ENCODE measurements at places on chromosomes 16 and 17.

DNA sequence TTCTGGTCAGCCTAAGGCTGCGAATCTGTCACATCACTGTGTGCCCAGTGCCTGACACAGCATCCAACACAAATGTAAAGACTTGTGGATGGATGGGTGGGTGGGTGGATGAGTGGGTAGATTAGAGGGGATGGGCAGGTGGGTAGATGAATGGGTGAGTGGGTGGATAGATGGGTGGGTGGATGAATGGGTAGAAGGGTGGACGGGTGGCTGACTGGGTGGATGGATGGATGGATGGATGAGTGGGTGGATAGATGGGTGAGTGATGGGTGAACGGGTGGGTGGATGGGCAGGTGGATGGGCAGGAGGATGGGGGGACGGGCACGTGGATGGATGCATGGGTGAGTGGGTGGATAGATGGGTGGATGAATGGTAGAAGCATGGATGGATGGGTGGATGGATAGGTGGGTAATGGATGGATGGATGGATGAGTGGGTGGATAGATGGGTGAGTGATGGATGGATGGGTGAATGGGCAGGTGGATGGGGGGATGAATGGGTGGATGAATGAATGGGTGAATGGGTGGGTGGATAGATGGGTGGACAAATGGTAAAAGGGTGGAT, 31.1 kb upstream of the ZFPM1 start:
- no peak for DNase-seq

- DNase-seq, result no peak
These were observed 126.3 kb downstream of the ZFHX3 start for GRCh38 chr16:72921620-72922019.

GRCh38 chr17:49996121-49996494, 1.1 kb upstream of the DLX3 start:
- no peak for DNase-seq

DNA sequence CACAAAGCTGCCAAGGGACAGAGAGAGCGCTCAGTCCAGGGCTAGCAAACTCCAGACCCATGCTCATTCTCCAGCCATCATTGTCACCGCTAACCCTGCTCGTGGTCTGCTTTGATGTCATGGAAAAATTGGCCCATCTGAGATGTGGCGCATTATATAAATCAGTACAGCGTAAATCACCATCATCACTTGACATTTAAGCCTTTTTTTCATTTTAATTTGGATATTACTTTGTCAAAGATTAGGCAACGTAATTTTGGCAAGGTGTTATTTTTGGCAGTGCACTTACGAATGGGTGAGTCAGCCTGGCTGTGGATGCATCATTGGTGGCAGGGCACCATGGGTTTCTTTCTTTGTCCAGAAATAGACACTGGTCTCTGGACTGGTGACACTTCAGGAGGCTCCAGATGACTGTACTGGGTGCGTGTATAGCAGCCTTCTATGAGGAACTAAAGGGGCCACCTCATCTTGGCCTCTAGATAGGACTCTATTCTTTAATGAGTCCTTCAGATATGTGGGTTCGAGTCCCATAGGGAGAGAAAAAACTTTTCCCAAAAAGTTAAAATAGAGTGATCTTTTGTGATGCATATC, 166.3 kb downstream of the MSI2 start:
- DNase-seq, result peak; percentile 89

GRCh38 chr17:68205808-68206720, 41.8 kb upstream of the AMZ2 start:
- DNase-seq, result peak; percentile 18

DNA sequence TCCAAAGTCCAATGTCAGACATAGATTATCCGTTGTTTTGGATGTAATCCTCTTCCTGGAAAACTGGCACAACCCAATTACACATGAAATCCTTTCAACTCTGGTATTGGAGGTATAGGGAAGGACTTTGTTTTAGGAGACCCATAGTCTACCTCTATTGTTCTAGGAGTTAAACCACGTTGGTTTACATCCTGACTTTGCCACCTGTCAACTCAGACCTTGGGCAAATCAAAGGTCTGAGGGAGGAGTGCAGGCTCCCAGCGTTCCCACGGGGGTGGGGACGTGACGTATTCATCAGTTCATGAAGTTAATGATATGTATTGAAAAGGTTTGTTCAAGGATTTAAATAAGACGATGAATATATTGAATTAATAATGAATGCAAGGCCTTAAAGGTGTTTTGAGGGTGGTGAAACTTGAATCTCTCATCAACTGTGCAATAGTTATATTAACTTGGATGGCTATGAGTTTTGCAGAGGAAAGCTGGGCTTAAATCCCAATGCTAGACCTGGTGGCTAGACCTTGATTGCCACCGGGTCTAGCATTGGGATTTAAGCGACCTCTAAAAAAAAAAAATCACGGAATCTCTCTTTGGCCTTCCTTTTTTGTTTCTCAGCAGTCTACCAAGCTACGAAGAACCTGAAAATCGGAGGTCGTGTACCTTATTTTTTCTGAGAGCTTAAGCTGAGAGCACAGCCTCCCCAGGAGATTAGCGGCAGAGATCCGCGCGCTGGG, 744 bp upstream of the NF1 start:
- no peak for DNase-seq

DNA sequence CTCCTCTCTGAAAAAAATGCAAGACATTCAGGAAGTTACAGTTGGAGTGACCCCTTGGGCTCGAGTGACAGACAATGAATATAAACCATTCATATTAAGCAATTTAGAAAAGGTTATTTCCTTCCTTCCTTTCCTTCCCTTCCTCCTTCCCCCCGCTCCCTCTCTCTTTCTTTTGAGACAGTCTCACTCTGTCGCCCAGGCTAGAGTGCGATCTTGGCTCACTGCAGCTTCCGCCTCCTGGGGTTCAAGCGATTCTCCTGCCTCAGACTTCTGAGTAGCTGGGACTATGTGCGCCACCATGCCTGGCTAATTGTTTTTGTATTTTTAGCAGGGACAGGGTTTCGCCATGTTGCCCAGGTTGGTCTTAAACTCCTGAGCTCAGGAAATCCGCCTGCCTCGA, 13.2 kb downstream of the PSMD12 start:
- no peak for DNase-seq

DNA sequence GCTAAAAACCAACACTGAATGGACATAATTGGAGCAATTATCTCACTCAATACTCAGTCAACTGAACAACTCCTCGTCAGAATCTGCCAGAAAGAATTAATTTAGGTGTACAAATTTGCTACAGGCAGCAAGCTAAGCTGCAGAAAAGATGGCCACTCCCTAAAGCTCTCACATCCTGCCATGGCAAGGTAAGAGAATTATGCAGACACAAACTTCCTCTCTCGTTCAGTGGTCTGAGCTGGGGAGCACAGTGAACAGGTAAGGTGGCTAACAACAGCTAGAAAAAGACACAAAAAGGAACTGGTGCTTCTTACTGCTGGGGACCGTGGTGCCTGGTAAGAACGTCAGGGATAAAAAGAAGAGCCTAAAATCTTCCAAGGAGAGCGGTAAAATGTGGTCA, 74.9 kb upstream of the BCAR1 start:
- DNase-seq, result no peak

DNA sequence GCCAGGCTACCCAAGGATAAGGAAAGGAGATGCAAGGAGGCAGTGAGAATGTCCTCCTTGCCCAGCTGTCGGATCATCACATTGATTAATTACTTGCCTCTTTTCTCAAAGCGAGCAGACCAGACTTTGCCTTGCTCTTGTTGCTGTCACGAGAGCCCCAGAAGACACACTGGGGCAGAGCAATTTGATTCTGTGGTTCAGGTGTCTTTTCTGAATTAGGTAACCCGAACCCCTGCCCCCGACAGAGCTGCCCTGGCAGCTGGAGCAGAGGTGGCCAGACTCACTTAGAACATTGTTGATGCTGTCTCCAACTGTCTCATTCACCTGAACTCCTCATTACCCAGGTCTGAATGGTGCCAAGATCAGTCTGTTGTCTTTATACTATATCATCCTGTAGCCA, 34.3 kb downstream of the VAT1L start:
- no peak for DNase-seq

GRCh38 chr16:57720142-57720575, 15.4 kb upstream of the KATNB1 start:
- DNase-seq, result peak; percentile 50

- DNase-seq, result no peak
These were observed 587 bp downstream of the MMP2 start for GRCh38 chr16:55479430-55480140.

GRCh38 chr16:8370374-8371270, 219.7 kb downstream of the TMEM114 start:
- DNase-seq, result peak; percentile 83

- no peak for DNase-seq
These were observed 4.2 kb downstream of the CYTH1 start for GRCh38 chr17:78777881-78778280.

DNA sequence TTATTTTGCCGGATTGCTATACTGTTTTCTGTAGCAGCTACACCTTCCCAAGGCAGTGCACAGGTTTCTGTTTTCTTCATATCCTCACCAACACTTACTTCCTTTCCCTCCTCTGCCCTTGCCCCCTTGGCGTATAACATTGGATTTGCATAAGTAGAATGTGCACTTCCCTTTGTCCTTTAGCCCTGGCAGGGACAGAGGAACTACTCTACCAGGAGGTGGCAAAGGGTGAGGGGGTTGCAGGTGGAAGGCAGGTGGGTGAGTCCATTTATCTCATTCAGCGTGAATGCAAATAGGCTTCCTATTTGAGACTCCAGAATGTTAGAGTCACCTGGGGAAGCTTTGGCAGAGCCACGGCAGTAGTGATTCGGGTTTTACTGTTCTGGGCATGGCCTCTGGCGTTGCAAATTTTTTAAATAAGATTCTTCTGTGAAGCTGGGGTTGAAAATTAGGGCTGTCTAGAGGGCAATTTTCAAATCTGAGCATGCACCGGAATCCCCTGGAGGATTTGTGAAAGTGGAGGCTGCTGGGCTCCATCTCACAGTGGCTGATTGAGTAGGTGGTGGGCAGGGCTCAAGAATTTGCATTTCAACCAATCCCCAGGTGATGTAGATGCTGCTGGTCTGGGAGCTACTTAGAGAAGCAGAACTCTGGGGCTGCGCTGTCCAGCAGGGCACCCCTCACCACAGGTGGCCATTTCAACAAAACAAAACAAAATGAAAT, 84.7 kb downstream of the PLCG2 start:
- no peak for DNase-seq

GRCh38 chr17:64402469-64402868, 11.8 kb upstream of the PECAM1 start:
- DNase-seq, result no peak

- peak; percentile 57 for DNase-seq
These were observed 1.3 kb upstream of the RDM1 start for GRCh38 chr17:35931794-35932425.

DNA sequence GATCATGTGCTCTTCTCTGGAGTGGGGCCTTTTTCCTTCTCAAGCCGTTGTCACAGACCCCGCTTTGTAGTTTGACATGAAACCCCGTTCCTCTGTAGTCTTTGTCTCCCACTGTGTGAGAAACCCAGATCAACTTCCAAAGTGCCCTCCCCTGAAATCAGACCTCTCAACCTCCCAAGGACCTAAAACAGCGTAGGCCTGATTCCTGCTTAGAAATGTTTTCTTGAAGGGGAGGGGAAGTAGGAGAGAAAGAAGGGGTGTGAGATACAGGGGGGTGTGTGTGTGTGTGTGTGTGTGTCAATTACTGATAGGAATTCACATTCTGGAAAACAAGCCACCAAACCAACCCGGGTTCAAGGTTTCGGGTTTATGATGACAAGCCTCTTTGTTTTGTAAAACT, 1.4 kb downstream of the UBE2O start:
- no peak for DNase-seq

GRCh38 chr16:63983401-63983800, 1138.5 kb downstream of the CDH11 start:
- DNase-seq, result no peak

DNA sequence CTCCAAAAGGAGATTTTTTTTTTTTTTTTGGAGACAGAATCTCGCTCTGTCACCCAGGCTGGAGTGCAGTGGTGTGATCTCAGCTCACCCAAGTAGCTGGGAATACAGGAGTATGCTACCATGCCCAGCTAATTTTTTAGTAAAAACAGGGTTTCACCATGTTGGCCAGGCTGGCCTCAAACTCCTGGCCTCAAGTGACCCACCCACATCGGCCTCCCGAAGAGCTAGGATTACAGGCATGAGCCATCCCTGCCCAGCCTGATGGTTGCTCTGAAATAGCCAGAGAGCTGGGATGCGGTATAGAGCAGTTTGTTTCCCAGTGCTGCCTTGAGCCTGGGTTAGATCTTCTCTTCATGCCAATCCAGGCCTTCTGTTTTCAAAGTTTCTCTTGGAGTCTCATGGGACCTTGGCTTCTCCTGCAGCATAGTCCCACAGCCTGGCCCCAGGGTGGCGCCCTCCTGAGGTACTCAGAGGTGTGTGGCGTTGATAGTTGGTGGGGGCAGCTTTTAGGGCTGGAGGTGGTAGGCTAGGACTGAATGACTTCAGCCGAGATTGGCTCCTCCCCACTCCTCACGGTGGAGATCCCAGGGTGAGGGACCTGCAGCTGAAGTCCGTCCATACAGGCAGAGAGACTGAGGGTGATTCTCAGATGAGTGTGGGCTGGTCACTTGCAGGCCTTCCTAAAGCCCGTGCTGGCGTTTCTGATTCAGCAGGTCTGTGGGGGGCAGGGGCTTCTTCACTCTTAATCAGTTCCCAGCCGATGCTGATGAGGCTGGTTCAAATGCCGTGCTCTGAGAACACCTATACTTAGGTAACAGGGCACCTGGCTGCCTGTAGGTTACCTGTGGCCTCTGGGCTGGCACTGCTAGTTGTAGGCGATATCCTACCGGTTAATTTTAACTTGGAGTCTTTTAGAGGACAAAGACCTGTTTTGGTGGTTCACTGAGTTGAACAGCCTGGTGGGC, 52.0 kb downstream of the TNFRSF13B start:
- DNase-seq, result no peak

DNA sequence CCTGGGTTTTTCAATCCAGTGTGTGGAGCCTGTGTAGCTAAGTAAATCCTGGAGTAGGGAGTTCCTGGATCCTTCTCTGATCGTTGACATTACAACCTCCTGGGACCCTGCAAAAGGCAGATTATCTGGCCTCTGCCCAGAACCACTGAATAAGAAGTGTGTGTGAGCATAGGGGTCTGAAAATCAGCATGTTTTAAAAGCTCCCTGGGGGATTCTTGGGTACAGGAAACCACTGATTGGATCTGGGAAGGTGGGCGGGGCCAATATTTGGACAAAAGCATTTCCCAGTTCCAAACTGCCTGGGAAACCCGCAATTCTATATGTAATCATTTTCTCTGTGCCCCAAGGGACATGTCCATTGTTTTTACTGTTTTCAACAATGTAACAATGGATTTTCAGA, 27.2 kb upstream of the BEAN1 start:
- no peak for DNase-seq
